ENCODE measurements at places on chromosomes 7 and 10.

DNA sequence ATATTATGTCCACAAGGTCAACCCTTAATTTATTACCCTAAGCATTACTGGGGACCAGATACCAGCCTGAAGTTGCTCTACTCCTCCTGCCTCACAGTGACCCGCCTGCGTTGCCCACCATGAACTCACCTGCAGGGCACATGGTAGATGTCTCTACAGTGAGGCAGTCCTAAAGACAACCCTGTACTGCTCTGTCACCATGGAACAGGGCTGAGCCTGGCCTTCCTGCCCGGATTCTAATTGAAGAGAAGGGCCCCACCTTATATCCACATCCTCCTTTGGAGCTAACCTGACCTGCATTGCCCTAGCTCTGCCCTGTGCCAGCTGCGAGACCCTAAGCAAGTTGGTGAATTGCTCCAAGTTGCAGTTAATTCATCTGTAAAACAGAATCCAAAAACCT, 4.1 kb downstream of the SH3PXD2A start:
- no peak for DNase-seq

DNA sequence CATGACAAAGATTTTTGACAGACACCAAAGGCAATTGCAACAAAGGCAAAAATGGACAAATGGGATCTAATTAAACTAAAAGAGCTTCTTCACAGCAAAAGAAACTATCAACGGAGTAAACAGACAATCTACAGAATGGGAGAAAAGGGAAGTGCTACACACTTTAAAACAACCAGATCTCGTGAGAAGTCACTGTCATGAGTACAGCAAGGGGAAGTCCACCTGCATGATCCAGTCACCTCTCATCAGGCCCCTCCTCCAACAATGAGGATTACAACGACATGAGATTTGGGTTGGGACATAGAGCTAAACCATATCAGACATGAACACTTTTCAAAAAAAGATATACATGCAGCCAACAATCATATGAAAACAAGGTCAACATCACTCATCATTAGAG, 11.5 kb upstream of the PSTK start:
- no peak for DNase-seq

- peak; percentile 57 for DNase-seq
Measured at GRCh38 chr7:87413951-87414793, 61.3 kb downstream of the ABCB4 start.

DNA sequence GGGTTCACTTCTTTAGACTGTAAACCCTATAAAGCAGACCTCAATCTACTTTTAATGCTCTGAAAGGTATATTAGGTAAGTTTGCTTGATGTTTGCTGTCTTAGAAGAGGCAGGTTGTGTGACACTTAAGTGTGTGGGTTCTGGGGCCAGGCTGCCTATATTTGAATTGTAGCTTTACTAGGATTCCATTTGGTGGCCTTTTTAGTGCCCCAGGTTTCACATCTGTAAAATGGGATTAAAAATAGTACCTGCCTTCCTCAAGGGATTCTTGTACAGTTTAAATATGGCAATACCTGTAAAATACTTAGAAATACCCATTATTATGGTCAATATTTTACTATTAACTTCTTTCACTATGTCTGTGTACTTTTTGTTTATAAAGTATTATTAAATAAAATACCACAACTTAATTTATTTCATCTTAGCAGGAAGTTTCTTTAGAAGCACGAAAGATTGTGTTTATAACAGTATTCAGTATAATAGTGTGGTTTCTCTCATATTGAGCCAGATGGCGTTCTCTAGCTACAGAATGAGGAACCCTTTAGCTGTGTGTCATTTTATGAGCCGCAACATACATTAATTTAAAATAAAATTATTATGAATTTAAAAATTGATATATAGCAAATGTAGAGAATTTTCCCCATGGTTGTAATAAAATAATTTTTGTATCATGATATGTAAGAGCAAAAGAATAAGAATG, 94.2 kb downstream of the CDK14 start:
- DNase-seq, result no peak

- no peak for DNase-seq
Measured at GRCh38 chr7:102132209-102132752, 154.4 kb upstream of the SH2B2 start.

- DNase-seq, result no peak
Measured at GRCh38 chr7:44333911-44334733, 8.7 kb upstream of the CAMK2B start.

Data from ecto neural progenitor cell (in vitro differentiated cells).